Activated naive CD8-positive, alpha-beta T cell treated with anti-CD3 and anti-CD28 coated beads, Interleukin-2, amount 10 ng/mL, durations not matched to agents 7 days and 5 days (primary cell): ENCODE measurements at places on chromosomes 1 and 21. TPM values are rescaled to one million over a fixed set of nuclear protein-coding genes. Genes with fewer than 3 reads are reported as not detected.

The CACYBP gene
- total RNA-seq = 147 TPM

The NBPF4 gene
- total RNA-seq = 0.11 TPM

DNA sequence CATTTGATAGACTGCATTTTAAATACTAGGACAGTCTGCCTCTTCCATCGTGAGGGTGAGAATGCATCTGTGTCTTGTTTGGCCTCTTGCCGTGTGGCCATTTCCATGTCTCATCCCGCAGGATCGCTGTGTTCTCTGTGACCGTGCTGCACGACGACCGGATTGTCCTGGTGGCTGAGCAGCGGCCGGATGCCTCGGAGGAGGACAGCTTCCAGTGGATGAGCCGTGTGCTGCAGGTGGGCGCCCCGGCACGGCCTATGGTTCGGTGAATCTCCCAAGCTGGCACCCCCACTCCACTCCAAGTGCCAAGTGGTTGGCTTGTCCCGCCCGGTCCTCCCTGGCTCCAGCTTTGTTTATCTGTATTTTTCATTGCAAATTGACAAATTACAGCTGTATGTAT lies 55.2 kb downstream of the S100B start:
- DNase-seq = no peak

GRCh38 chr1:156615946-156616345 lies 3.3 kb upstream of the HAPLN2 start:
- DNase-seq = no peak

DNA sequence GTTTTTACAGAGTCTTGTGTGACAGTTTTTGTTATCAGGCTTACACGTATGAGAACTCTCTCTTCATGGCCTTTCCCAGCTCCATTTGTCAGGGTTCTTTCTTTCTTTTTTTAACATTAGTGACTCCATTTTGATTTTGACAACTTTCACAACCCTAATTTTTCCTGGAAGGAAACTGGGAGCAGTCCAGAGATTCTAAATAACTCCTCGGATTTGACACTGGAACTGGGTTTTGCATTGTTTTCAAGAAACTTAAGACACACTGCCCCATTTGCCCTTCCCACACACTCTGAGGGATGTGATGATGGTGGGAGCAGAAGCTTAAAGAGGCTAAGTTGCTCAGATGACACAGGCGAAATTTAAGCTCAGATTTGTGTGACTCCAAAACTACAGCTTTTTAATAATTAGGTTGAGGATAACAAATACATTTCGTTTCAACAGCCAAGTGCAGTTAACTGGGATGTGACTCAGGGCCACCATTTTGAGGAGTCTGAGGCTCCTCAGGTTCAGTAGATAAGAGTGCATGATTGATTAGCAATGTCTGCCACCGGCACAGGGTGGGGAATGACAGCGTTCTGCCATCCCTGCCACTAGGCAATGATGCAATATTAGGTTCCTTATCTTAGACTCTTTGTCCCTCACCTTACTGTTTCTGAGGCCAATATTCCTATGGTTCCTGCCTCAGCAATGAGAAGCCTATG lies 95.1 kb upstream of the ATP1A1 start:
- no peak for DNase-seq
